ENCODE measurements at places on chromosomes 16 and 17. TPM values are rescaled to one million over a fixed set of nuclear protein-coding genes. Genes with fewer than 3 reads are reported as not detected.

DNA sequence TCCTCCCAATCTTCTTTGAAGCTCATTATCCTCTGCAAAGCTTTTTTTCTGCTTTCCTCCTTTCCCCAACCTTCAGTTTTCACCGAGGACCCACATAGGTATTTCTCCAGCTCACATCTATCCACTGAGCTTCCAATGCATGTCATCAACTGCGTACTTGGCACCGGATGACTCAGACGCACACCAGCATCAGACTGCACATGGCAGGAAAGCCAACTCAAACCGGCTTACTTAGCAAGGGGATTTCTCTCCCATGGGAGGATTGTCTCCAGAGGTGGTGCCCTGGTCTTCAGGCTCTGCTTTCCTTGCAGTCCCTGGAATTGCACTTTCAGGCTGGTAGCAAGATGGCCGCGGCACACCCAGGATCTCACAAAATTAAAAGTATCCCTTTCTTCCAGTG lies 1.7 kb upstream of the AKTIP start:
- no peak for DNase-seq

Gene PIPOX
- total RNA-seq, result 4.1 TPM

Gene C17orf50
- total RNA-seq, result not detected

DNA sequence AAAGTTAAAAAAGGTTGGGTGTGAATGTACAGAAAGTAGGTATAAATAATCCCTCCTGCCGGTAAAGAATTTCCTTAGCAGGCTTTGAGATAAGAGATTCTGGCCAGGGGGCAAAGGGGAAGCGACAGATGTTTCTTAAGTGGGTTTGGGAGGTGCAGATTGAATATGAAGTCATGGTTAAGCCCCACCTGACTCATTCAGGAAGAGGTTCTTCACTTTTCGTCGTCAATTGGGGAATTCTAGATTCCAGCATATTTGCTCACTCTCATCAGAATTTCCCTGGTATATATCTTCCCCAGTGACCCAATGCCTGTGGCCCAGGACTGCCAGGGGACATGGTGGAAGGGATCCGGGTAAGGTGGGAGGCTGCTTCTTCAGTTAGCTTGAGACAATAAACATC lies 127.8 kb downstream of the CPPED1 start:
- no peak for DNase-seq

DNA sequence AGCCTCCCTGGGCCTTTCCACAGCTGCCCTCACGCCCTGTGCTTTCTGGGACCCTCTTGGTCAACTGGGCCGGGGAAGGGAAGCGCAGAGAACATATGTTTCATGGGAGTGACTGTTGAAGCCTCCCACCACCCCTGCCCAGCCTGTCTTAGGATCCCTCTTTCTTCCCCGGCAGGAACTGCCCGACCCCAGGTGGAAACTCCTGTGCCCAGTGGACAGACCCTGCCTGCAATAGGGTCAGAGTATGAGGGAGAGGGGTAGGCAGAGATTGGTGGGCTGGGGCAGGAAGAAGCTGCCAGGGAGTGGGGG lies 10.5 kb downstream of the HEXIM2 start:
- DNase-seq, result no peak

- no peak for DNase-seq
Measured at GRCh38 chr16:73998707-73999106, 297.9 kb upstream of the PSMD7 start.

DNA sequence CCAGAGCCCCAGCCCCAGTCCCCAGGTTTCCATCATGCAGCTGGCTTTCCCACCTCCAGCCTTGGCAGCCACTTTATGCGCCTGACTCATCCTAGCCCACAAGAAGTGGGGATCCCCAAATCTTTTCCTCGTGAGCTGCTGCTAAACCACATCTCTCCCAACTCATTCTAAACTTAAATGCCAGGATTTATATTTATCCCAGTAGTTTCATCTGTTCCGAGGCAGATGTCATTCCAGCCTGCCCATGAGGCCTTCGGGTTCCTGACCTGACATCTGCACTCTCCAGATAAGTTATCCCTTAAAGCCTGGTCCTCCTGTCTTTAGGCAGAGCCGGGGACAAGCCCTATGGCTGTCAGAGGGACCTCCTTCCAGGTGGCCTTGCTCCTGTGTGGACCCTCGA lies 16.6 kb downstream of the PLXDC1 start:
- no peak for DNase-seq

GRCh38 chr16:17557949-17558348 lies 87.2 kb upstream of the XYLT1 start:
- DNase-seq, result no peak

GRCh38 chr16:30382111-30382881 lies at the start of gene SEPTIN1:
Gene SEPTIN1 (minus strand): TSS chr16:30382561. CDS start chr16:30382542, 19 bp downstream.
- DNase-seq, result no peak

GRCh38 chr17:26731005-26731921 lies 562.7 kb upstream of the WSB1 start:
- DNase-seq, result no peak

- DNase-seq, result no peak
Measured at GRCh38 chr17:66464921-66465320, 162.5 kb downstream of the PRKCA start.
